Natural killer cell (primary cell): ENCODE measurements at places on chromosomes 3 and 15. TPM values are rescaled to one million over a fixed set of nuclear protein-coding genes. Genes with fewer than 3 reads are reported as not detected.

DNA sequence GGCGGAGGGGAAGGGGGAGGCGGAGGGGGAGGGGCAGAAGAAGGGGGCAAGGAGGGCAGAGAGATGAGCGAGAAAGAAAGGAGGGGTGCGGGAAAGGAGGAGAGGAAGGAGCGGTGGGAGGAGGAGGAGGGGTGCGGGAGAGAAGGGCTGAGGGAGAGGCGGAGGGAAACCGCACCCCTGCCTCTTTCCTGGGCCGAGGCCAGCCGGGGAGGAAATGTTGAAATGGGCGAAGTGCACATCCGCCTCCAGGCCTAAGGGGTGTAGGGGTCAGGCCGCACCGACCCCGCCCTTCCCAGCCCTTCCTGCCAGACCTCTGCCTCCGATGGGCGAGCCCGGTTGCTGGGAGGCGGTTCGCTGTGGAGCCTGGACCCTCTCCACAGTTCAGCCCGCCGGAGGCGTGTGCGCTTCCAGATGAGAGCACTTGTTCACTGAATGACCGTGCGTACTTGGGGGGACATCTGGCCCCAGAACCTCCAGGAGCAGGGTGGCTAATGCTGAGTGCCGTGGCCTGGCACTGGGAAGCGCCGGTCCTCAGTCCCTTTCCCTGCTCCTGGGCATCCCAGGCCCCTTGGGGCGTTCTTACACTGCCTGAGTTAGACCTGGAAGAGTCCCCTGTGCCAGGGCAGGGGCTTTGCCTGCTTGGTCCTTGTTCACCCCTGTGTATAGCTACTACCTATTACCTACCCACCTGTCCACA is 110.3 kb upstream of the KLF13 start:
- H3K4me1 ChIP-seq: peaks cover 23% of the 10 kb centered on the region
- peak overlapping the region; percentile 87 for H3K27ac ChIP-seq
- peak; percentile 24 for DNase-seq
- peak overlapping the region; percentile 27 for H3K4me3 ChIP-seq

DNA sequence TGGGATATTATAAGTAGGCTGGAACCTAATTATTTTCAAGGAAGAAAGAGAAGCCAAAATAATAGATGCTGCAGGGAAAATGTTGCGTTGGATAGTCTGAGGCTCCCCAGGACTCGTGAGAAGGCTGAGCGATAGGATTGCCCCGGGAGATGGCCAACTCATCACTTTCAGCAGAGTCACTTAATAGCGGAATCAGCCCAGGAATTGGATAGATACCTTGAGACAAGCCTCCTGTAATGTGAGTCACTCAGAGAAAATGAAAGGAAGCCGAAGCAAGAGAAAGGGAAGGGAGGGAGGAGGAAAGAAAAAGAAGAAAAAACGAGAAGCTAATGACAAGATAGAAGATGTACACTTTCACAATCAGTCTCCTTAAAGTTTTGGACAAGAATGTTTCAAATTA is 94.3 kb downstream of the SQOR start:
- H3K27me3 ChIP-seq: peaks cover 2% of the 10 kb centered on the region
- H3K36me3 ChIP-seq: no peaks in the 10 kb centered on the region
- H3K4me3 ChIP-seq: no peak overlapping the region
- no peak for DNase-seq
- H3K4me1 ChIP-seq: no peaks in the 10 kb centered on the region
- H3K27ac ChIP-seq: no peak overlapping the region

GRCh38 chr15:74783072-74783807 is 1.4 kb downstream of the CSK start:
- peaks cover 87% of the 10 kb centered on the region for H3K4me1 ChIP-seq
- H3K27ac ChIP-seq: peak overlapping the region; percentile 94
- DNase-seq: peak; percentile 48
- H3K4me3 ChIP-seq: peak overlapping the region; percentile 92
- H3K36me3 ChIP-seq: peaks cover 3% of the 10 kb centered on the region

GRCh38 chr3:170144437-170144843 is 37.1 kb downstream of the PHC3 start:
- no peaks in the 10 kb centered on the region for H3K27me3 ChIP-seq
- no peak for DNase-seq
- no peak overlapping the region for H3K27ac ChIP-seq
- H3K4me3 ChIP-seq: no peak overlapping the region
- H3K36me3 ChIP-seq: peaks cover 17% of the 10 kb centered on the region

- no peak overlapping the region for H3K27ac ChIP-seq
- no peaks in the 10 kb centered on the region for H3K27me3 ChIP-seq
- H3K4me1 ChIP-seq: no peaks in the 10 kb centered on the region
- DNase-seq: no peak
Measured at GRCh38 chr3:31064021-31064420, 169.6 kb upstream of the GADL1 start.

DNA sequence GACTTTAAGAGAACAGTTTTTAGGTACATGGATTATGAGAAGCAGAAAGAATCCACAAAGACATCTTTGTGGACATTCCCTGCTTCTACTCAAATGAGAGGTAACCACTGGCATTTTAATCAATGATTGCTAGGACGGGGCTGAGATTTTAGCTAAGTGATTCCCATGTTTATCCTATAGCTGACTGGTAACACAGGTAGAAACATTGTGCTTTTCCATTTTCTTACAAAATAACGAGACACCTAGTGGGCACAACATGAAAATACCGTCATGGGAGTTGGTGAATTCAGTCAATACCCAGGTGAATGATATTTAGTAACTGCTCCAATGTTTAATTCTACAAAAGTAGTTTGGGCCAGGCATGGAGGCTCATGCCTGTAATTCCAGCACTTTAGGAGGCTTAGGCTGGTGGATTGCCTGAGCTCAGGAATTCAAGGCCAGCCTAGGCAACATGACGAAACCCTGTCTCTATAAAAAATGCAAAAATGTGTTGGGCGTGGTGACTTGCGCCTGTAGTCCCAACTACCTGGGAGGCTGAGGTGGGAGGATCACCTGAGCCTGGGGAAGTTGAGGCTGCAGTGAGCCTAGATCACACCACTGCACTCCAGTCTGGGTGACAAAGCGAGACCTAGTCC is 37.2 kb upstream of the DENND4A start:
- peak; percentile 78 for DNase-seq
- no peaks in the 10 kb centered on the region for H3K27me3 ChIP-seq
- peak overlapping the region; percentile 67 for H3K27ac ChIP-seq
- peaks cover 53% of the 10 kb centered on the region for H3K4me1 ChIP-seq
- H3K36me3 ChIP-seq: no peaks in the 10 kb centered on the region

ACKR4 gene
- total RNA-seq: 0.32 TPM

CHRD gene
- 0.78 TPM for total RNA-seq
